ENCODE measurements at places on chromosomes 2 and 18. TPM values are rescaled to one million over a fixed set of nuclear protein-coding genes. Genes with fewer than 3 reads are reported as not detected.

DNA sequence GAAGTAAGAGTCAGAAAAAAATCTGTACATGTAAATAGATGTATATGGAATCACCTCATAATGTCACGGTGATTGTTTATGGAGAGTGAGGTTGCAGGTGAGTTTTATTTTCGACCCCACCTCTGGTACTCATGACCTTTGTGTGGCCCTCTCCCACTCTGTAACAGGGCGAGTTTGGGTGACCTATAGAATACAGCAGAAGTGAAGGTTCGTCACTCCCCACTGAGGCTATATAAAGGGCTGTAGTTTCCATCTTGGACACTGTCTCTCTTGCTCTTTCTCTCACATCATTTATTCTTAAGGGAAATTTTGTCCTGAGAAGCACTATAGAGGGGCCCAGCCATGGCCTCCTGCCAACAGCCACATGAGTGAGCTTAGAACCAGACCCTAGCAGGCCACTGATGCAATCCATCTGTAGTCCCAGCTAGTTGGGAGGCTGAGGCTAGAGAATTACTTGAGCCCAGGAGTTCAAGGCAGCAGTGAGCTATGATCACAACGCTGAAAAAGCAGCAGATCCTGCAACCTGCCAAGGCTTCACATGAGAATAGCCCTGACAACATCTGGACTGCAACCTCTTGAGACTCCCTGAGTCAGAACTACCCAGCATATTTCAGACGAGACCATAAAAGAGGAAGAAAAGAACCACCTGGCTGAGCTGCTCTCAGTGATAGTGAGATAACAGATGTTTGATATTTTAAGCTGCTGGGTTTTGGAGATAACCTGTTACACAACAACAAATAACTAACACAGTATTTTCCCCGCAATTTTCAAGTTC lies 74.3 kb upstream of the SLC1A4 start:
- peak; percentile 41 for DNase-seq

Gene SPATA3
- total RNA-seq, result not detected

GRCh38 chr2:191637182-191638078 lies 40.5 kb upstream of the NABP1 start:
- DNase-seq, result no peak

Gene VSNL1
- total RNA-seq, result 11.9 TPM

Gene KCNF1
- total RNA-seq, result not detected

DNA sequence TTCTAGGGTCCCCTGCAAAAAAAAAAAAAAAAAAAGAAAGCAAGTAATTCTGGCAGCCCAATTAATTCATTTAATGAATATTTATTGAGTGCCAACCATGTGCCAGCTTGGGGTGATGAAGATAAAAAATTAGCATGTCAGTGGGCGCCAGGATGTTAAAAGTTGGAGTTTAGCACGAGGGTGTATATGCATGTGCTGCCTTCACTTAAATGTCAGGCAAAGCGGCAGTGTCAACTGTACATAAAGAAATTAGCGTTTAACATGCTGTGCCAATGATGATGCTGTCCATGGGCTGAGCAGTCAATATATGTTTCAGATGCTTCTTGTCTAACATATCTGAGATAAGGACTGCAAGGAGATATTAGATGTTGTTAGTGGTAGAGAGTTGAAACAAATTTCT lies 49.5 kb downstream of the ASAP2 start:
- DNase-seq, result no peak

GRCh38 chr18:74196220-74197119 lies 48.1 kb downstream of the TIMM21 start:
- peak; percentile 59 for DNase-seq

GRCh38 chr2:69902213-69902922 lies 8.6 kb downstream of the SNRNP27 start:
- DNase-seq, result no peak

Data from left lobe of liver (tissue), 2 donors.